ENCODE measurements at places on chromosomes 4 and X.

DNA sequence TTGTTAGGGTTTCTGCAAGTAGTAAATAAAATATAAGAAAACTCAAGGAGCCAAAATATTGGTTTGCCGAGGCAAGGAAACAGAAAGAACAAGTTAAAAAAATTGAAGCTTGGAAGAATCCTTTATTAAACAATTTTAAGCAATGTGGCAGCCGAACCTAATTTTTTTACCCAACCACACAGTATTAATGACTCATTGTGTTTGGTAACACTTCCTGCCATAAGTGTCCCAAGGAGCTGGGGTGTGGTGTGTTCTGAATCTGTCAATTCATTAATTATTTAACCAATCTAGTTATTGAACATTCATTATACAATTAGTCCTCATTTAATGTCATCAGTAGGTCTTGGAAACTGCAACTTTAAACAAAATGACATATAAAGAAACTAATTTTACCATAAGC, 19.3 kb upstream of the CPE start:
- DNase-seq: no peak

DNA sequence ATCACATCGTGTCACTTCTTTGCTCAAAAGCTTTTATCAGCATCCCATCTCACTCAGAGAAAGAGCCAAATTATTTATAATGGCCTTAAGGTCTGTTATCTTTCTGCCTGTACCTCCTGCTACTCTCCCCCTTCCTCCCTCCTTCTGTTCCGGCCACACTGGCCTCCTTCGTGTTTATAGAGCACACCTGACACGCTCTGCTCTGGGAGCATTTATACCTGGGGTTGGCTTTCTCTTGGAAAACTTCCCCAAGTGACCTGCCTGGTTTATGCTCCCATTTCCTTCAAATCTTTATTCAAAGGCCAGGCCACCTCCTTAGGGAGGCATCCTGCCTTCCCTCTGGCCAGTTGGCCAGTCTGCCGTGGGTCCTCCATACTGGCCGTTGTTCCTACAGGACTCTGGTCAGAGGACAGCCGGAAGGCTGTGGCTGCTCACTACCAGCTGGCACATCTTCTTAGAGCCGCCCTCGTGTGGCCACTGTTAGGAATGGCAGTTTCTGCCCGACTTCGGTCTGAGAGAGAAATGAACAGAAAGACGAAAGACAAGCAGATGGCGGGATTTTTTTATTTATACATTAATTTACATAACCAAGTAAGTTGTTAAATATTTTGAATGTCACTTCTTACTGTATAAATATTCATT, 80.2 kb upstream of the CBLL2 start:
- peak; percentile 1 for DNase-seq

GRCh38 chr4:148431401-148431800, 10.8 kb downstream of the NR3C2 start:
- no peak for DNase-seq

- no peak for DNase-seq
These were observed 2.7 kb upstream of the SORCS2 start for GRCh38 chr4:7189475-7190277.

DNA sequence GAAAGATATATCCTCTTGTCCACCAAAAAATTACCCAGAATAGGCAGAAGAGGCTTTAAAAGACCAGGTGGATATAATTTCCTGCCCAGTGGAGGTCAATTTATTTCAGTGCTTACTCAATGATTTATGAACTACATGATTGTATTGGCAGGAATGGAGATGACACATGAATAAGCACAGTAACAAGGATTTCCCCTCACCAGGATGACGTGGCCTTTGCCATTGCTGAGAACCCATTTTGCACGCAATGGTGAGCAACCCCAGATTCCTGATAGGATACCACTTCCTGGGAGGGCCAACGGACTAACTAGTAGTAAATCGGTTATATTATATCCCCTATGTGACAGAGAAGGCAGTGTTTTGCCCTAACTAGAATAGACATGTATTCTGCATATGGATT, 11.6 kb upstream of the TTC29 start:
- no peak for DNase-seq

GRCh38 chr4:84085986-84086385, 413.1 kb downstream of the NKX6-1 start:
- no peak for DNase-seq

- DNase-seq: no peak
These were observed 34.6 kb upstream of the FGFR3 start for GRCh38 chr4:1758306-1759121.

GRCh38 chr4:175891851-175892250, 79.8 kb upstream of the GPM6A start:
- no peak for DNase-seq

GRCh38 chrX:126836186-126836585, 16.7 kb downstream of the PRR32 start:
- no peak for DNase-seq

DNA sequence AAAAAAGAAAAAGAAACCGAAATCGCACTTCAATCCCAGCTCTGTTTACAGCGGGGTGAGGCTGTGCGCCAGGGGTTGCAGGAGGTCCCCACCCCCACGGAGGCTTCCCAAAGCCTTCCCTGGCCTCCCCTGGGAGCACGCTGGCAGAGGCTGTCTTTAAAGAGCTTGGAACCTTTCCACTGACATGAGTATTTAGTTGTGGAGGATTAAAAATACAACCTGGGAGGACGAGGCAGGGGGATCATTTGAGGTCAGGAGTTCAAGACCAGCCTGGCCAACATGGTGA, 69.1 kb downstream of the PPP2R2C start:
- no peak for DNase-seq

DNA sequence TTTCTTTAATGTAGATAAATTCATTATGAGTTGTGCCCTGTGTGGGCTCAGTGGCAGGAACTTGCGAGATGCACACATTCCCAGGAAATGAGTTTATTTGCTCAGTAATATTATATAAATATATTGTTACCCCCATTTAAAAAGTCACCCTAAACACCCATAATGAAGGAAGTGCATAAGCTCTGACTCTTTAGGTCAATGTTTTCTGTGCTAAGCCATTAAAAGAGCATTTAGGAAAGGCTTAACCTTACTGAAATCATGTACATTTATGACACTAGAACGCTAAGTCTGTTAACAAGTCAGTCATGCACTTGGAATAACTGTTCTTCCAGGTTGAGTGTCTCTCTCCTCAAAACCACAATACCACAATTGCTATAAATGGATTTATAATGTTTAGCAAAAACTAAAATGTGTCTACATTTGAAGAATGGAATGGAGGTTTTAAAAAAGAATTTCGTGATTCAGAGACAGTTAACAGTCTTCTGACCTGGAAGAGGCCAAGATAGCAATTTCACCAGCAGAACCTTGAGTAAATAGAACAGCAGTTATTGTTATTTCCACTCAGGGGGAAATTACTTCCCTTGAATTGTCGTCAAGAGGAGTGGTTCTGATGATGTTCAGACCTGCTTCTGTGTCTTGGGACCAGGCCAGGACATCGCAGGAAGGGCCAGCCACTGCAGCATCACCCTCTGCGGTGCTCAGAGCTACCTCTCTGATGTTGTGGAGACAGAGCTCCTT, 91.1 kb upstream of the VEGFC start:
- DNase-seq: no peak

- DNase-seq: no peak
These were observed 930.7 kb upstream of the PCDH10 start for GRCh38 chr4:132218406-132218805.

- DNase-seq: no peak
These were observed 261.2 kb upstream of the ANKRD50 start for GRCh38 chr4:124973716-124974115.

DNA sequence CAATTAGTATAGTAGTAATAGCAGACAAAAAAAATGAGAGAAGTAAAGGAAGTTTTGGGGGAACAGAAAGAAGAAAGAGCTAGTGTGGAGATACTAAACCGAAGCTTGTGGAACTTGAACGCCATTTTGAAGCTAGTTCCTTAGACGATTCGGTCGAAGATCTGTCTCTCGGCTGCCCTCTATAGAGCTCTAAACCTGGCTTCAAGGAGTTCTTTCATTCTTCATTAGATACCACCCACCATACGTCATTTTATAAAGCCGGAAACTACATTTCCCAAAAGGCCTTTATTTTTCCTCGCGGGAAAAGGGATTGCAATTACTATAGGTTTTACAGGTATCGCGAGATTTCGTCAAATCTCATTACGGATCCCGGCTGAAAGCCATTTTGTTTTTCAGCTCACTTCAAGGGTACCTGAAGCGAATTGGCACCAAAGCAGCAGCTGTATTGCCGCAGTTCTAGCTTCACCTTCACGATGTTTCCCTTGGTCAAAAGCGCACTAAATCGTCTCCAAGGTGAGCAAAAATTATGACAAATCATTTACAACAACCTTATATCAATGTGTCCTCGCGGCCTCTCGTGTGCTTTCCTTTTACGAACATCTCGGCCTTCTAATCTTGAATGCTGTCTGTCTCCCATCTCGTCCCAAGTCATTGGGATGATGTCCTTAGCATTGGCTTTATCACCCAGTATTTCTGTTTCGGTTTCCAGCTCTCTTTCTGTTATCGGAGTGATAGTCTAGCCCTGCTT, at the start of gene COX7B:
TSS of gene COX7B (plus strand) at position 388 of the 748 bp plus-strand sequence. CDS start at position 474, 86 bp downstream.
- DNase-seq: peak; percentile 27

DNA sequence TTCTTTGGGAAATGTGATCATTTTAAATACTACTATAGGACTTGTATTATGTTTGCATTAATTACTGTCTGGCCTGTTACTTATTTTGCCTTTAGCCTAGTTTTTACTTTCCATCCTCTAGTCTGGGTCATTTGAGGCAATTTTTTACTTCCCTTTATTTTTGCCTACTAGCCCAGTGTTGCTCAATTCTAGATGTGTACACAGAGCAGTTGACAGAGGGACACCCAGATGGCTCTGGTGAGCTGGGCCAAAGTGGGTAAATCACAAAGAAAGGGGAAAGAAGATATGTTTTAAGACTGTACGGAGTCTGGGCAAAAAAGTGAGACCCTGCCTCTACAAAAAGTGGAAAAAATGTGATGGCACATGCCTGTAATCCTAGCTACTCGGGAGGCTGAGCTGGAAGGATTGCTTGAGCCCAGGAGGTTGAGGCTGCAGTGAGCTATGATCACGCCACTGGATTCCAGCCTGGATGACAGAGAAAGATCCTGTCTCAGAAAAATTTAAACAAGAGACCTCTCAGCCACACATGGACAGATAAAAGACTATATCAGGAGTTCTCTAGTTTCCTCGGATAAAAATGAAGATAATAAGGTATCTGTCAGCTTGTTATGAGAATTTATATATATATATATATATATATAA, 35.7 kb downstream of the APOO start:
- DNase-seq: no peak

- no peak for DNase-seq
These were observed 26.0 kb downstream of the AMTN start for GRCh38 chr4:70544279-70544868.

GRCh38 chrX:721354-721753, 90.8 kb downstream of the SHOX start:
- DNase-seq: no peak
